ENCODE measurements at places on chromosomes 4 and X.

DNA sequence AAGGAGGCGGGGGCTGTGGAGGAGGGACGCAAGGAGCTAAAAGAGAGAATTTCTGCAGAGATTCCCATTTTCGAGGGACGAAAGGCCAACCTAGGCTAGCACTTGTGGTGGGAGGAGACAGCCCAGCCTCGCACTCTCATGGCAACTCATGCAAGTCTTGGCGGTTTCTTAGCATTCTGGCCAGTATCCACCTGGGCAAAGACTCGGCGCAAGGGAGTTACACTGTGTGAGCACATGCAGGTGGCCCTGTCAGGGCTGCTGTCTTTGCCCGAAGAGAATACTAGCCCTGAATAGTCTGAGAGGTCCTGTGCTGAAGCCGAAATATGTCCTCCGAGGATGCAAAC, 15.5 kb downstream of the MCF2 start:
- DNase-seq, result no peak

DNA sequence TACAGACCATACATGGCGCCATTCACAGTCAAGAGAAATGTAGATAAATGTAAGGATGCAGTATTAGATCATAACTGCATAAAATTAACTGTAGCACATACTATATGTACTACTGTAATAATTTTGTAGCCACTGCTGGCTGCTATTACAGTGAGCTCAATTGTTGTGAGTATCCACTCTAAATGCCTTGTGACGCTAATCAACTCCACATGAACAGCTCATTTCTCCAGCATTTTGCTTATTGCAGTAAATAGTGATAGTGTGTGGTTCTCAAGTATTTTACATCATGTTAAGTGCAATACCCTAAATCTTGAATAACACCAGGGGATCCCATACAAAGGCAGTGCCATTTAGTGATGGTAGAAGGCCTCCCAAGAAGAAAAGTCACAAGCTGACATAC, 21.2 kb downstream of the FGFBP1 start:
- DNase-seq, result no peak

DNA sequence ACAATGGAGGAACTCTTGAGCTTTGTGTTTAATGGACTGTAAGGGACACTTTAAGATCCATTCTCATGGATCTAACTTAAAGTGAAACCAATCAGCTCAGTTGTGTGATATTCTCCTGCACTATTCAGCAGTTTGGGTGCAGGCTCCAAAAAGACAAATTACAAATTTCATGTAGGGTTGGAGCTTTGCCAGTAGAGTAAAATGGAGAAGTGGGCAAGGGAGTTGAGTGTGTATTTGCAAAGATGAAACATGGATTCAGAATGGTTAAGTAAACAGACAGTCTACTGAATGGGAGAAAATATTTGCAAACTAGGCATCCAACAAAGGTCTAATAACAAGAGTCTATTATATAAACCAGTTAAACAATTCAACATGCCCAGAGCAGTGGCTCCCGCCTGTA, 21.2 kb upstream of the MID2 start:
- no peak for DNase-seq

DNA sequence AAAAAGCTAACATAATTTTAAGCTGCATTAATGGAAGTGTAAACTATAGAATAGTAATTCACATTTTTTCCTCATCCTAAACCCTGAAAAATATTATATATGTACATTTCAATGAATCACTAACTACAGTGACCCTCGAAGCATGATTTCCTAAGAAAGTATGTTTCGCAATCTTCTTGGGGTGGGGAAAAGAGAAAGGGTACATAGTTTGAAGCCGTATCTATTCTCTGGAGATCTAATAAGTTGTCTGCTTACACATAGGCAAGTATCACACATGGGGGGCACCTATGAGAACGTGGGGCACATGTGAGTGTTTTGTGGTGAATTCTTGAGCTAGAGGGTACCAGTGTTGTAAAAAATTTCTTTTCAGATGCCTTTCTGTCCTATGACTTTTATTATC, 71.2 kb downstream of the JADE1 start:
- DNase-seq, result no peak

DNA sequence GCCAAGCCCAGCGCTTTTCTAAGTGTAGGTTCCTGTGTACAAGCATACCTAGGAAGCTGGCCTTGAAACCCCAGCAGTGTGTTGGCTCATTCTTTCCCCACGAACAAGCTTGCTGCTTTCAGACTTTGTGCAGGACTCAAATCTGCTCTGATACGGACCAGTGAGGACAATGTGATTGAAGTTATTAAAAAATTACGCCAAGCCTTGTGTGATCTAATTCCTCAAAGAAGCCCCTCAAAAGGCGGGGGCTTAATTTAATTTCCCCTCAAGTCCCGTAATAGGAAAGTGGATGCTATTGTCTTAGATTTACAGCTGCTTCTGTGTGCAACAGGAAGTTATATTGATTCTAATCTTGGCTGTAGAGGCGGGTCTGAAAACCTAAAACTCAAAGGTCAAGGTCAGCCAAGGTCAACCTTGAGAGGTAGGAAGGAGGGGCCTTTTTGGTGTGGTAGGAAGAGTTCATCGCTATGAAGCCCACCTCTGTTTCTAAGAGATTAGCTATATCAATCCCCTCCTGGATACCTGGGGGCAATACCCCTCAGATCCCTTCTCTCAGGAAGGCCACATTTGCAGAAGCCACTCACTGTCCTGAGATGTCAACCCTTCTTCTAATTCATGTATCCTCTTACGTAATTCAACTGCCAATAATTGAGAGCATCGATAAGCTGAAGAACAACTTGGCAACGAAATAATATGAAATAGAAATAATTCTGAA, 45.1 kb downstream of the TBC1D9 start:
- no peak for DNase-seq

DNA sequence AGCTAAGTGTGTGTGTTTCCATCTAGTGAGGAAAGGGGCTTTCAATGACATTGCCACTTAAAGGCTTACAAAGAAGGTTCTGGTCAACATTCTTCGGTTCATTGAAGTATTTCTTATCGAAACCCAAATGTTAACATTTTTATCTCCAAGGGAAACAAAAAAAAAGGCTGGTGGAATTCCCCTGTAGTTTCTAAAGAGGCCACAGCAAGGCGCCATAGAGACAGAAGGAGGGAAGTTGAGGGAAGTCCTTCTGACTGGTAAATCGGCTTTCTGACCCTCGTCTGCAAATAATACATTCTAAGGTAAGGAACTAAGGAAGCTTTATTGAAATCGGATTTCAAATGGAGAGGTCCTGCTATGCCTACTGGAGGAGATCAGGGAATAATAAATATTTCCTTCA, 1.7 kb upstream of the ZFP42 start:
- no peak for DNase-seq

GRCh38 chr4:109966891-109967481, 54.3 kb downstream of the EGF start:
- DNase-seq, result no peak

- no peak for DNase-seq
Observed at GRCh38 chrX:65587616-65588526, 53.3 kb upstream of the LAS1L start.

- no peak for DNase-seq
Observed at GRCh38 chr4:47929682-47930201, 15.4 kb upstream of the NFXL1 start.

DNA sequence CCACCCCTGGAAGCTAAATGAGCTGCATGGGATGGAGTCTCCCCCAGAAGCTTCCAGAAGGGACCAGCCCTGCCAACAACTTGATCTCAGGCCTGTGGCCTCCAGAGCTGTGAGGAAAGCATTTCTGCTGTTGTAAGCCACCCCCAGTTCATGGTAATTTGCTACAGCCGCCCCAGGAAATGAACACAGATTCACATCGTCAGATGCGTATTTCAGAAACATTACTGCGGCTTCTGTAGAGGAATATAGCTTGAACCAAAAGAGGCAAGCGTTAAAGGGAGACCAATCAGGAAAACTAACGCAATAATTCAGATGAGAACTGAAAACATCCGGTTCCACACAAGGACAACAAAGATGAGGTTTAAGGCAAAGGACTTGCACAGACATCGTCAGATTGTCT, 128.4 kb upstream of the TBL1X start:
- no peak for DNase-seq

GRCh38 chr4:4930677-4931076, 71.2 kb downstream of the MSX1 start:
- no peak for DNase-seq

- no peak for DNase-seq
Observed at GRCh38 chrX:105477351-105477750, 256.9 kb upstream of the TEX13A start.

GRCh38 chr4:37892641-37893040, 1.8 kb downstream of the TBC1D1 start:
- DNase-seq, result peak; percentile 33

- no peak for DNase-seq
Observed at GRCh38 chr4:147012059-147012707, 66.5 kb upstream of the TTC29 start.

GRCh38 chr4:74206088-74206825, 48.3 kb downstream of the MTHFD2L start:
- DNase-seq, result no peak

GRCh38 chr4:82801910-82802521, 3.4 kb upstream of the SCD5 start:
- DNase-seq, result no peak

GRCh38 chr4:189202182-189202868, 738.3 kb upstream of the FRG1 start:
- DNase-seq, result no peak

DNA sequence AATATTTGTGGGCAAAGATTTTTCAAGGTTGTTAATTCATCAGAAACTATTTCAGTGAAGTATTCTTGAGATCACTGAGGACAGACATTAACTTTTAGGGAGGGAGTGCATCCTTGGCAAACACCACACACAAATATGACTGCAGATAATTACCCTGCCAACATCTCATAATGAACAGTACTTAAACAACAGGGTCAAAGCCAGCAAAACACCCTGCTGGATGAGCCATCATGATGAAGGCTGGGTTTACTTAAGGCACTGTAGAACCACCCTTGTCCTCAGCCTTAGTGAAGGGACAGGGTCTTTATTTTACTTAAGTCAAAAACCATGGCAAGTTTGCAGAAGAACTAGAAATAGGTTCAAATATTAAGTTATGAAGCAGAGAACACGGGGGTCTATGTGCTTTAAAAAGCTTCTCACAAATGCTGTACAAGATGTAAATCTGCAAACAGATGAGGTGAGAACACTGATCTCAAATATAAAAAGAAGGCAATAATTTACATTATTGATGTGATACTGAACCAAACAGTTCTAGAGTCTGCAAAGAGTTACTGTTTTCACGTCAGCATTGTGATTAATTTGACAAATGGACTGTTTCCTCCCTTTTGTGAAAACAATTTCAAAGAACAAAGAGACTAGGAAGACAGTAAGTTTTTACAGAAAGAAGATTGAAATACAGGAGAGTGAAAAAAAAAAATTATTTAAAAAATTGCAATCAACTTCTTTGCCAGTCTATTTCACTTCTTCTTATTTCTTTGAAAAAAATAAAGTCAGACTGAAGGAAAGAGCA, 28.2 kb downstream of the TAPT1 start:
- DNase-seq, result no peak

- DNase-seq, result no peak
Observed at GRCh38 chrX:106874075-106874474, 29.1 kb downstream of the RIPPLY1 start.

DNA sequence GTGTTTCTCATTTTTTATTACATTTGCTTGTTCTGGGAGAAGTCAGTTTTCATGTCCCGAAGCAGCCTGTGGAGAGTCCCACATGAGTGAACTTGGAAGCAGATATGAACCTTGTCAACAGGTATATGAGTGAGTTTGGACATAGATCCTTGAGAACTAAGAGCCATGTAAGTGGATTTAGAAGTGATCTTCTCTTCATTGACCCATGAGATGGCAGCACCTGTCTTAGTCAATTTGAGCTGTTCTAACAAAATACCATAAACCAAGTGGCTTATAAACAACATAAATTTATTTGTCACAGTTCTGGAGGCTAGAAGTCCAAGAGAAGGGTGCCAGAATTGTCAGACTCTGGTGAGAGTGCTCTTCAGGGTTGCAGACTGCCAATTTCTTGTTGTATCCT, 1043.8 kb downstream of the ADGRL3 start:
- DNase-seq, result no peak
